Tibial nerve (tissue), 4 donors: ENCODE measurements at places on chromosomes 2 and 18. TPM values are rescaled to one million over a fixed set of nuclear protein-coding genes. Genes with fewer than 3 reads are reported as not detected.

HRH4 gene
- total RNA-seq: not detected

CNGA3 gene
- 0.30 TPM for total RNA-seq

LYPD1 gene
- 2.1 TPM for total RNA-seq

GPR17 gene
- 1.3 TPM for total RNA-seq

SOWAHC gene
- 25.3 TPM for total RNA-seq
